ENCODE measurements at places on chromosomes 1 and 21. TPM values are rescaled to one million over a fixed set of nuclear protein-coding genes. Genes with fewer than 3 reads are reported as not detected.

ACAP3 gene
- 15.5 TPM for total RNA-seq

SMCP gene
- not detected for total RNA-seq

FLG gene
- not detected for total RNA-seq

ANP32E gene
- total RNA-seq: 26.1 TPM

GART gene
- total RNA-seq: 69.4 TPM

CD247 gene
- total RNA-seq: not detected

TEKT2 gene
- 0.25 TPM for total RNA-seq

GCSAML gene
- total RNA-seq: under 0.01 TPM

CELSR2 gene
- 0.16 TPM for total RNA-seq

CELF3 gene
- not detected for total RNA-seq

SPATA6 gene
- total RNA-seq: 1.6 TPM

HCN3 gene
- 1.0 TPM for total RNA-seq

GBP5 gene
- 0.94 TPM for total RNA-seq

ZNF496 gene
- total RNA-seq: 19.3 TPM

ESPN gene
- not detected for total RNA-seq

TMEM79 gene
- 0.81 TPM for total RNA-seq

PODN gene
- total RNA-seq: 0.25 TPM

ITLN2 gene
- not detected for total RNA-seq

LHX8 gene
- not detected for total RNA-seq

LCE2C gene
- not detected for total RNA-seq

NEXN gene
- 6.9 TPM for total RNA-seq

PCBP3 gene
- 0.16 TPM for total RNA-seq

FAM20B gene
- 35.5 TPM for total RNA-seq

CLCA1 gene
- total RNA-seq: not detected

PDE9A gene
- total RNA-seq: 0.16 TPM

RNF2 gene
- 51.5 TPM for total RNA-seq
